ENCODE measurements at places on chromosomes 3 and 15. TPM values are rescaled to one million over a fixed set of nuclear protein-coding genes. Genes with fewer than 3 reads are reported as not detected.

DNA sequence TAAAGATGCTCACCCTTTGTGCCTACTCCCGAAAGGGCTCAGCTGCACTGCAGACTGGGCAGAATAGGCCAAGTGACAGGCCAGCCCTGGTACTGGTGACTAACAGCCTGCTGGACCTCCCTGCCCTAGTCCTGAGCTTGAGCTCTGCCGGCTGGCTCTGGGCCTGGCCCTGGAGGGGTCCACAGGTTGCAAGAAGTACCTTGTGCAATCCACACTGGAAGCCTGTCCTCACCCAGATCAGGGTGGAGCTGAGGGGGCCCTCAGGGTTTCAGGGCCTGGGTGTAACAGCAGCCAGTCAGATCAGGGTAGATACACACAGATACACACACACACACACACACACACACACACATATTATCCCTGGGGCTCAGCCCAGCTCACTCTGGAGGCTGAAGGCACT, 27.3 kb upstream of the PLA2G4D start:
- DNase-seq: no peak

Gene CPN2
- total RNA-seq: not detected

Gene PATL2
- total RNA-seq: 55.2 TPM

Gene MEIS2
- not detected for total RNA-seq

Gene RYR3
- not detected for total RNA-seq

Gene ISLR2
- total RNA-seq: not detected

DNA sequence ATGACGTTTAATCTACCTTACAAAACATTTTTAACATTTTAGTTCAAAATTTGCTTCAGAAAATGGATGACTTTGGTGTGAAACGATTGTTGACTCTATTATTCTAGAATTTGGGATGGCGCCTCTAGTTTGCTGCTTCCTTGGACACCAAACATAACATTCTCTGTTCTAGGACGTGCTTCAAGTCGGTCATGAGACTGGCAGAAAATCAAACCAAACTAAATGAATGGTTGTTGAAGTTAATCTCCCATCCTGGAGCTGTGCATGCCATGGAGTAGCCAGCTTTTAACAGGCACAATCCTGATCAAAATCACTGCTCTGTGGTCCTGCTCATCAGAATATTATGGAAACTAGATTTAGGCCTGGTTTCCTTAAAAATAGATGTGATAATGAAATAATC, 9.6 kb upstream of the LRRFIP2 start:
- DNase-seq: no peak

Gene FBLN2
- 2.7 TPM for total RNA-seq

- no peak for DNase-seq
Observed at GRCh38 chr3:115553796-115554486, 69.4 kb upstream of the GAP43 start.

Gene U2SURP
- total RNA-seq: 147 TPM

DNA sequence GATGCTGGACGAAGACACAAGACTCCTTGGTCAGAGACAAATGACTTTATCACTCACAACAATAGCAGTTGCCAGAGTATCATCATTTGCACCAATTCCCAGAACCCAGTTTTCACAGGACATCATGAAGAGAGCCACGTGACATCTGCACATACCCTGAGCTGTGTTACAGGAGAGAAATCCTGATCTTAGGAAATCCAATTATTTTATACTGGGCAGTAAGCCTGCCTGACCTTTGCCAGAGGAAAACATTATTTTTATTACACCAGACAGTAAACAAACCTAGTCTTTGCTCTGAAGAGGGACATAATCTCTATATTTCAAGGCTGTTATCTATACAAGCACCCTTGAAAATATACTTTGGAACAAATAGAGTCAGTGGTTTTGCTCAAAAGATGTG, 77.4 kb downstream of the ZBBX start:
- DNase-seq: no peak

- no peak for DNase-seq
Observed at GRCh38 chr3:105274958-105275357, 91.8 kb upstream of the ALCAM start.

GRCh38 chr15:69090197-69090948, 70.1 kb upstream of the GLCE start:
- no peak for DNase-seq

DNA sequence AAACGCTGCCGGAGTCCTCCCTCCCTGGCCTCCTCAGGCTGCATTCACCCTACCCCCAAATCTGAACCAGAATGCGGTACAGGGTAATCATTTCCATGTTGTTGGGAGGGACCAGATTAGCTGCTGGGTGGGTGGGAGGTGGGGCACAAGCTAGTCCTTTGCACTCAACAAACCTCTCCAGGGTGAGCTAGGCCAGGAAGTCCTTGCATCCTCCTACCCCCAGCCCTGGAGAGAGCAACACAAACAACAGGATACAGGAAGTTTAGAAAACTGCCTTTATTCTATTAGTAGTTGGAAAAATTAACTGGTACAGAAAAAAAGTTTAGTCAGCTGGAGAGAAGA, 702 bp upstream of the GPX1 start:
- no peak for DNase-seq

Gene ZPLD1
- total RNA-seq: not detected
